Glomerular endothelial cell (primary cell): ENCODE measurements at places on chromosomes 4 and X.

- no peak for DNase-seq
Measured at GRCh38 chr4:139896091-139896604, 230.5 kb downstream of the MGST2 start.

GRCh38 chr4:154740462-154740861 is 3.3 kb upstream of the LRAT start:
- DNase-seq = no peak

DNA sequence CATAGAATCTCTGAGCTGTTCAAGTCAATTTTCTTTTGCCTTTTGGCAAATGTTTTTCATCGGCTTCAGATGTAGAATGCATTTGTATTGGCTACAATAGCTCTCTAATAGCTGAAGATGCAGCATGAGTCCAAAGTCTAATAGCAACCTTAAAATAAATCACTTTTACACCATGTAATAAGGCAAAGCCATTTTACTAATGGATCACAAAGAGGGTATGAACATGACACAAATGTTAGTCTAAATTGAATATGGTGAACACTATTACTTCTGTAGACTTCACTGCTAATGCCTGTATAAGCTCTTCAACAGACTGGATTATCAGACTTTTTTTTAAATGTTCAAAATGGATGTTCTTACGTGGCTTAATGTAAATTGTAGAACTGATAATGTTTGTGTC is 645.3 kb downstream of the TLL1 start:
- no peak for DNase-seq

GRCh38 chr4:172344308-172344938 is 531.2 kb downstream of the GALNTL6 start:
- no peak for DNase-seq

- DNase-seq = no peak
Measured at GRCh38 chr4:134695433-134695832, 493.8 kb upstream of the PABPC4L start.

GRCh38 chrX:114015966-114016365 is 567.9 kb upstream of the HTR2C start:
- no peak for DNase-seq

- no peak for DNase-seq
Measured at GRCh38 chrX:15749642-15750610, 11.9 kb downstream of the CA5B start.

- no peak for DNase-seq
Measured at GRCh38 chrX:47169726-47170515, 23.7 kb upstream of the UBA1 start.

GRCh38 chr4:135274416-135274815 is 1072.8 kb upstream of the PABPC4L start:
- no peak for DNase-seq

DNA sequence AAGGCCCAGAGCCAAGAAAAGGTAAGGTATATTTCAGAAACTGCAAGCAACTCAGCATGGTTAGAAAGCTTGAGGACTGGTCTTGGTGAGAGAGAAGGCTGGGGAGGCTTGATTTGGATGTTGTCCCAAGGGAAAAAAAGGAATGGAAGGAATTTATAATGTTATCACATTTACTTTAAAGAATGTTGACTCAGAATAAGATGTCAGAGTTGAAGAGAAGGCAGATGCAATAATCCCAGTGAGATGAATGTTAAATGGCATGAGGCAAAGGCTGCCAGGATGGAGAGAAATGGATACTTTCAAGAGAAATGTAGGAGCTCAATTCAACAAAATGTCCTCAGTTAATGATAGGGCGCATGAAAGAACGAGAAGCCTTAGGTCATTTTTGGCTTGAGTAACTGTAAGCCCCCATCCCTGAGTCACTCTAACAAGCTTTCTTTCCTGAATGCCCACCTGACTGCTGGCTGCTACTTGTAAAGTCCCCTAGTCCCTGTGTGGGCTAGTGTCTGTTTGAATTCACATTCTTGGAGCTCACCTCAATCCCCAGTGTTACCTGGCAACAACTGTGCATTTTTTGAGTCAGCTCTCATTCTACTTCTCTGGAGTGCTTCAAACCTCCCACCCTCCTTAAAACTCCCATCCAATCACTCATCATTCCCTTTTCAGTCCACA is 103.0 kb upstream of the TAPT1 start:
- DNase-seq = no peak

DNA sequence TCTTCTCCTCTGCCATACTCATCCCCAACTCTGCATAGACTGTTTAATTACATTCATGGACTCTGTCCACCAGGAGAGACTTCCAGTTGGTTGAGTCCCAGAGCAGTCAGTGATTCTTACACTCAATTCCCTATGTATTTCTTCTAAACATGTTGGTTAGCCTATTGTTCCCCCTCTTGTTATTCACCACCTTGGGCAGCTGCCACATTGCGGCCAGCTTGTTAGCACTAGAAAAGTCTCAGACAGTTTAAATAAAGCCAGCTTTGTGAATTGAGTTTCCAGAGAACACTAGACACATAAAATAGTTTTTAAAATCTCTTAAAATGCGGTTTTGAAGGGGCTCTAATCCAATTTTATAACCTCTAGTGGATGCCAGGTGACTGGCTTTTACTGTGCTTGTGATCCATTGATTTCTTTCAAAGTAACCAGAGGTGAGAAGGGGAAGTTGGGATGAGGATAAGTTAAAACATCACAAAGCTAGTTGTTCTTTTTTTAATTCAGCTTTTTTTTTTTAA is 827.7 kb downstream of the FSTL5 start:
- no peak for DNase-seq

DNA sequence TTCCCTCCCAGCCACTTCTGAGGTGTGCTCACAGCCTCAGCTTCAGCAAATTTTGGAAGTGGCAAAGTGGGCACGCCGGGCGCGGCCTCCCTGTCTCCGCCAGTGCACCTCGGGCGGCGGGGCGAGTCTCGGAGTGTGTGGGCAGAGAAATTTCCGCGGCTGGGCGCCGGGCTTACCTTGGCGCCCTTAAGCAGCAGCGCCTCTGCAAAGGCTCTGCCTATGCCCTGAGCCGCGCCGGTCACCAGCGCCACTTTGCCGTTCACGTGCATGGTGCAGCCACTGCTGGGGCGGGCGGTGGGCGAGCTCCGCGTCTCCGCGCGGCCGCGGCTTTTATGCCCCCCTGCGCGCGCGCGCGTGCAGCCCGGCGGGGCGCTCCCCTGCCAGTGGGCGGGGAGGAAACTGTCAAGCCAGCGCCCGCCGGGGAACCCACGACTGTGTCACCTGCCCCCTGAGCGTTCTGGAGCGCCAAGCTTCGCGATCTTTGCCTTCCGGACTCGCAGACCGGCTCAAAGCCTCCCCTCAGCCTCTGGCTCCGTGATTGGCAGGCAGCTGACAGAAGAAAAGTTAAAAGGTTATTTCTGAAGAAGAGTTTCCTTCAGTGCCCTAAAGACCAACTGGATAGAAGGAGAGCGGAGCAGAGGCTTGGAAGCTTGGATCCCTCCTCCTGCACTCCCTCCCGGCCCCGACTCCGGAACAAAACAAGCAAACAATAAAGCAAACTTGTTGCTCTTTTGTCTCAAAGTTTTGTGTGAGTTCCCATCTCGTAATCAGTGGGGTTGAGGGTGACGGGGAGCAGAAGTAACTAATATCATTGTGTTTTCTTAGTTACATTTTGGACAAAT is at the start of gene HPGD:
HPGD (minus strand) TSS at position 306 of the 842 bp plus-strand sequence; CDS start at position 269, 37 bp downstream.
- DNase-seq = no peak

DNA sequence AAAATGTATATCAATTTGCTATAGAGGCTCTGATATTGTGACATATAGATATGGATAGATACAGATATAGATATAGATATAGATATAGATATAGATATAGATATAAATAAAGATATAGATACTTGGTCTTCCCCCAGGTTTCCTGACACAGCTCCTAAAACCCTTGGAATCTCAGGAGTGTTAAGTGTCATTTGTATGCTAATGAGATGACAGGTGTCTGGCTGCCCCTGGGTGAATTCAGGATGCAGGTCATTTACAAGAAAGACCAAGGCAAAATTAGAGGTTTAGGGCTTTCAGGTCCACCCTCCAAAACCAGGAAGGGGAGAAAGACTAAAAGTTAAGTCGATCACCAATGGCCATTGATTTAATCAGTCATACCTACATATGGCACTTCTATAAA is 1034.8 kb downstream of the PDHA2 start:
- DNase-seq = no peak

DNA sequence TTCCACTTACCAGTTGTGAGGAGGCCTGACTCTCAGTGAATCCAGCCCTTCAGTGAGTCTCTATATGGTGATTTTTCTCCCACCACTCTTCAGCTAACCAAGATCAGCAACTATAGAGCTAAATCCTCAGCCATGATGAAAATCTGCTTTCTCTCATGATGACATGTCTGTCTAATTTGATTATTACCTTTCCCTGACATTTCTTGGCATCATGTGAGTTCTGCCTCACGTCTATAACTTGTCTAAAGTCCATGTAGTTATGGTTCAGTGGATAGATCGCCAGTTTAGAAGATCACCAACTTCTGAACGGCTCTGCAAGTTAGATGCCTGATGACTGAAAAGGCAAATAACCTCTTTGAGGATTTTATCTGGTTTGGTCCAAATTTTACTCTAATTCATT is 14.9 kb upstream of the DCAF8L1 start:
- DNase-seq = no peak

DNA sequence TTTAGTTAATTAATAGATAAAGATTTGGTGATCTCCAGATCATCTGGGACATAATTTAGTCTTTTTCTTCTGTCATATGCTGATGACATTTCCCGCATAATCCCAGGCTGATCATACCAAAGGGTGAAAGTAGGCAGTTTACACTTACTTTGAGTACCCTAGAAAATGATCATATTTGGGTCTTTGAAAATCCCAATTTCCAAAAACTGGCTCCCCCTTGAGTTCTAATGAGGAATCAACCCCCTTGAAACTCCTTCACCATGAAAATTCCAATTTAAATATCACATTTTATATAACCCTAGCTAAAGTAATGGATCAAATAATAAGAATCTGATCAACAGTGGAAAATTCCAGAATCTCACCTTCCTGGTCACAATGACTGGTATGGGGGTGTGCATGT is 223.4 kb downstream of the NAF1 start:
- no peak for DNase-seq

GRCh38 chr4:26741491-26741871 is 119.2 kb upstream of the STIM2 start:
- no peak for DNase-seq

DNA sequence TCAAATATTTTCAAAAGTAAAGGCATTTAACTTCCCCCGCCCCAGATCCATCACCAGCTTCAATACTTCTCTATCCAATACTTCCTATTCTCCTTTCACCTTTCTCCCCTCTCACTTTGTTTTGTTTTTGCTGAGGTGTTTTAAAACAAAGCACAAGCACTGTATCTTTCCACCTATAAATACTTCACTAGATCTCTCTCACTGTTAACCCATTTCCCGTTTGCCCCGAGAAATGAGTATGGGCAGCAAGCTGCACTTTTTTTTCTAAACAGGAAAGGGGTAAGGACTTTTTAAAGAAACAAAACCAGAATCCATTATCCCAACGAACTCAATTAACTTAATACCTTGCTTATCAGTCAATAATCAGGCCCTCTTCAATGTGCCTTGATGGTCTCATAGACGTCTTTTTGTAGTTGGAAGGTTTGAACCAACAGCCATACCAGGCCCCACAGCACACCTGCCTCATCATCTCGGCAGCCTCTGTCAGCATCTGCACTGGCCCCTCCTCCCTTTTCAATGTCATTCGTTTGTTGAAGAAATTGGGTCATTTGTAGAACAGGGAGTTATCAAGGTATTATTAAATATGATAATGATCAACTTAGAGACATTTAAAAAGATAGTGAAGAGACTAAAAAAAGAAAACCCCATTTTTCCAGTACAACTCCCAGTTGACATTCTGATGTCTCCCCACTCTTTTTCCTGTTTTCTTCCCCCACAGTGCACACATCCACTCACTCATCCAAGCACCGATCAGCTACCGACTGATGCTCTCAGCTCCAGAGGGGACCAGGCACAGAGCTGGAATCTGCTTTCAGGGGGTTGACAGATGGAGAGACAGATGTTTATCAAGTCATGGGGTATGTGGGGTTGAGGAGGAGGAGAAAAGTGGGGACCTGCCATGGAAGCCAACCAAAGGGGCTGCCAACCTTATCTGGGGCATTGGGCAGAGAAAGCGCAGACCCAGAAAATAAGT is 25.8 kb downstream of the CRMP1 start:
- DNase-seq = no peak

DNA sequence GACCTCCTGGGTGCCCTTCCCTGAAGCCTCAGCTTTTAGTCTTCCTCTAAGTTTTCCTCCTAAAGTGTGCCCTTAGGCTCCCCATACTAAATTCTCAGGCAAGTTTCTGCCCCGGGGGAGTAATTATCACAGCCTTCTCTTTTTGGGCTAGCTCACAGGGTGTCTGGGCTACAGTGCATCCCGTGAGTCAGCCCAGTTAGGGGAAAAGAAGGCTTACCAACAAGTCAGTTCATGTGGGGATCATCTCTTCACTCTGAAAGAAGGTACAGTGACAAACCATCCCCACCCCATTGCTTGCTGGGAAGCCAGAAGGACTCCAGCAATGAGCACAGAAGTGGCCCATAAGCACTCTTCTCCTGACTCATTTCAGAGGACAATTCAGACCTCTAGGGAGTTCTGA is 134.7 kb upstream of the FAM9C start:
- DNase-seq = no peak

DNA sequence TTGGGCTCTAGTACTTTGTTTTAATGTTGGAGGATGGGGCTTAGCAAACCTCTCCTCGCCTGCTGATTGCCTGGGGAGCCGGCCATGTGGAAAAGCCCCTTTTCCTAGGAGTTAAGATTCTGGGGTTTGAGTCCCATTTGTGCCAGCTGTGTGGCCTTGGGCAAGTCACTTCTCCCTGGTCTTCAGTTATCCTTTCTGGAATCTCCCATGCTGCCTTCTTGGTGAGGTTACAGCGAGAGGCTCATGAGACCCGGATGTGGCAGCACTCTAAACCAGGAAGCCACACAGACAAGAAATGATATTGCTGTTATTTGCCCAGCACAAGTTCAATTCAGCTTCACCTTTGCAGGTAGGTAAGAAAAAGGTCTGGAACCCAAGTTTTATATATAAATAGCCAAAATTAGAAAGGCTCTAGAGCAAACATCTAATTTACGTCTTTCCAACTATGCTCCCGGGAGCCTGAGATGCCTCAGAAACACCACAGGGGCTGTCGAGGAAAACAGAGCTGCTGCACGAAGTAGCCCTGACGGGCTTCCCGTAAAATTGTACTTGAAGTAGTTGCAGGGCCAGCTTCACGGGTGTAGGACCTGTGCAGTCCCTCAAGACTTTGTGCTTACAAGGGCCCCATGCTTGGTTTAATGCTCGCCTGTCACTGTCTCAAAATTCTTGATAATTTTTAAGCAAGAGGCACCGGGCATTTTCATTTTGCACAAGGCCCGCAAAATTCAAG is 8.3 kb upstream of the SASH3 start:
- no peak for DNase-seq

DNA sequence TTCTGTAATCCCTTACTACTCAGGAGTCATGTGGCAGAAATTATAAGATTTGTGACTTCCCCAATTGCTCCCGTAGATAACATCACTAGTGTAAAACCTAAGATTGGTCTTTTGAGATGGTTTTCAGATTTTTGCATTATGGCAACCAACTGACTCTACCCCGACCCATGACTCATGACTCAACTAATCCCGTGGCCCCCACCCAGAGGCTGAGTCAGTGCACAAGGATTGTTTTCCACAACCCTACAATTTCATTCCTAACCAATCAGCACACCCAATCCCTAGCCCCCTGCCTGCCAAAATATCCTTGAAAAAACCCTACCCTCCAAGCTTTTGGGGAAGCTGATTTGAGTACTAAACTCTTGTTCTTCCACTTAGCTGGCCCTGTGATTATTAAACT is 109.4 kb upstream of the FAM9C start:
- no peak for DNase-seq
